Colonic mucosa (tissue), 4 donors: ENCODE measurements at places on chromosomes 16 and 17.

DNA sequence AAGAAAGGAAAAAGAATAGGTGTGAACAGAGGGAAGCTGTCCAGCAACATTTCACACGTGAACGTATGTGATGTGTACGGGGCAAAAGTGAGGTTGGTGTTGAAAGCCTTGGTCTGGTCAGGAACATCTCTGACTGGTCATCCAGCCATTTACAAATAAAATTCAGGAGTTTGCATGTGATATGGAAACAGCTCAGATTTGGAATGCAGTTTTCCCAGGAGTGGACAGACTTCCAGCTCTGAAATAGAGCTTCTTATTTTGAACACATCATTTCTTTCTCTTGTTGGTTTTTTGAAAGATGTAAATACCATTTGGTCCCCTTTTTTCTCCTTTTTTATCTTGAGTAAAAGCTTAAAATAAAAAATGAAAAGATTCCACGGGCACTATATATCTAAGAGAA, 566.2 kb upstream of the ZFHX3 start:
- DNase-seq, result no peak

- DNase-seq, result no peak
Observed at GRCh38 chr17:82225368-82226029, 3.3 kb upstream of the SLC16A3 start.

GRCh38 chr16:13896543-13897182, 23.3 kb upstream of the ERCC4 start:
- no peak for DNase-seq

DNA sequence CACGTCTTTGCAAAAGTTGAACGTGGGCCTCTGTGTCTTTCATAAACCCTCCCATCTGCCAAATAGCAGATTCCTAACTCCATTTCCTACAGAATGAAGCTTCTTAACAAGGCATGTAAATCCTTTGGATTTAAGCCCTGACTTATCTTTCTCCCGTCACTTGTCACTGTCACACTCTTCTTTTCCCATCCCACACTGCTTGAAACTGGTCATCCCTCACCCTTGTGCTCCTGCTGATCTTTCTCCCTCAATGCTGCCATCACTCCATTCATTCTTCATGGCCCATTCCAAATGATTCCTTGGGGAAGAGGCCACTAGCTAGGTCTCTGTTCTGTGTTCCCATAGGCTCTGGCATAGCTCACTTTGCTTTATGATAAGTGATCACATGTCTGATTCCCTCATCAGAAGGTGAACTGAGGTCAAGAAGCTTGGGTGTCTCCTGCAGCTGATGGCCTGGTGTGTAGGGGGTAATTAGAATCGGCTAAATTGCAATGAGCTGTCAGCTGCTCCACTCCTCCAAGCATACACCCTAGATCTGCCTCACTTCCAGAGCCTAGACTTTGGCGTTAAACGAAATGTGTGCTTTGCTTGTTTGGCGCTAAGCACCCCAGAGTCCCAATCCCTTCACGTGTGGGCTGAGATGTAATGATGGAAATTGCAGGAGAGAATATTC, 61.7 kb downstream of the PECAM1 start:
- DNase-seq, result no peak

- DNase-seq, result no peak
Observed at GRCh38 chr17:34578016-34578415, 1.4 kb upstream of the TMEM132E start.
